Stimulated activated CD8-positive, alpha-beta memory T cell treated with anti-CD3 and anti-CD28 coated beads, Interleukin-15, amount 100 ng/mL, for 4 hours (primary cell): ENCODE measurements at places on chromosomes 6 and 20.

DNA sequence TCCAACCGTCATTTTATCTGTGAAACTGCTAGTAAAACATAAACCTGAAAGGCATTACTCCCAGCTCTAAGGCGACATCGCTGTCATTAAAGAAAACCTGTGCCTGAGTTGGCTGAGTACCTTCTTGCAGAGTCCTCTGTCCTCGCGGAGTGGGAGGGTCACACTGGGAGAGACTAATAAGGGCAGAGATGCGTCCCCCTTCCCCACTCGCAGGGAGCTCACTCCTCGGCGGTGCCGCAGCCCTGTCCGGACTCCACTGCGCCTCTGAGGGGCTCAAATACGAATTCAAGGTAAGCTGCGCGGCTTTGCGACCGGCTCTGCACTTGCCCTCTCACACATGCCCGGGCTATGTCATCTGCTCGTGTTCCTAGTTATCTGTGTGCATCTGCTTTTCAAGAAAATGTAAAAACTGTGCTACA is at the start of gene COL19A1:
TSS of gene COL19A1 (plus strand) at position 206 of the 419 bp plus-strand sequence. CDS start 13,012 bp downstream, outside the sequence.
- no peak for DNase-seq

- no peak for DNase-seq
Observed at GRCh38 chr6:160129881-160130615, 8.4 kb downstream of the SLC22A1 start.

GRCh38 chr6:7134999-7135745 is 27.4 kb downstream of the RREB1 start:
- DNase-seq, result no peak

DNA sequence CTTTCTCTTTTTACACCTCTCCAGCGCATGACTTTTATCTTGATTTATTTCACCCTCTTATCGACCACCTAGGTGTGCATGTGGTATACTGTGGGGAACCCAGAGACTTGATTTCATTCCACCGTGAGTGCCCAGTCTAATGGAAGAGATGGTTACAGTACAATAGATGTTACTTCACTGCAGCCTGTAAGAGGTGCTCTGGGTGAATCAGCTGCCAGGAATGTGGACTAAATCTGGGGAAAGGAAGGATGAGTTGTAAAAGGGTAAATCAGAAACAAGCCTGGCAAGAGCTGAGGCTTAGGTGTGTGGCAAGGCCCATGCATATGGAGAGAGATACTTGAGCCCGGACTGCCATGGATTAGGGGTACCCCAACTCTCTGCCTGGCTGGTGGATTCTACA is 7.4 kb downstream of the STK35 start:
- no peak for DNase-seq

DNA sequence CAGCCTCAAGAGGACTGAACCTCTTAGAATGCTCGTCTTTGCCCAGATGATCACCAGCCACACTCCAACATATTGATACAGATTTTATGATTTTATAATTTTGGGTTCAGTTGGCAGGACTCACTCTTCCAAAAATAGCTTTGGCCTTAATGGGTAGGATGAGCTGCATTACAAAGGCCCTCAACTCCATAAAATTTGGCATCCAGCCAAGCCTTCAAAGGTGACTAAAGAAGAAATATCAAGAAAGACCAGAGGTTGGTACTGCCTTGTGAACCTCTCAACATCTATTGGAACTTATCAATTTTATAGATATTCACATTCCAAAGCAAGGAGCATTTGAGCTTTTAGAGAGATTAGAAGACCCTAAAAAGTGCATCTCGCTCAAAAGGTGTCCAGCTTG is 48.4 kb upstream of the SNAP25 start:
- DNase-seq, result no peak

DNA sequence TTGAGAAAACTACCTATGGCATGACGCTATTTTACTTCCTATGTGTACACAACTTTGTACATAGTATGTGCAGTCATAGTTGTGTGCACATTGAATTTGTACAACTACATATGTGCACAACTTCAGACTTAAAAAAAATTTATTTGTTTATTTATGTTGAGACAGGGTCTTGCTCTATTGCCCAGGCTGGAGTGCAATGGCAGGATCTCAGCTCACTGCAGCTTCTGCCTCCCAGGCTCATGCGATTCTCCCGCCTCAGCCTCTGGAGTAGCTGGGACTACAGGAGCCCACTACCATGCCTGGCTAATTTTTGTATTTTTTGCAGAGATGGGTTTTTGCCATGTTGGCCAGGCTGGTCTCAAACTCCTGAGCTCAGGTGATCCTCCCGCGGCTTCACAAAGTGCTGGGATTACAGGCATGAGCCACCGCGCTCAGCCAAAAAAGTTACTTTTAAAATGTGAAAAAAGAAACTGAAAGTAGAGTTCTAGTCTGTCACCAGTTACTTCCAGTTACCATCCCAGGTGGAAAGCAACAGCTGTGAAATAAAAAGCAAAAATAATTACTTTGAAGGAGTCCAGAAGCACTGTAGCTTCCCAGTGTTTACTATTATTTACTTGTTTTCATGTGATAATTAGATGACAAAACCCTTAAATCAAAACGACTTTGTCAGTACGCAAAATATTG is 1.7 kb upstream of the ZKSCAN8 start:
- no peak for DNase-seq

GRCh38 chr6:15301179-15302006 is 55.5 kb downstream of the JARID2 start:
- DNase-seq, result no peak
